Body of pancreas (tissue), 4 donors: ENCODE measurements at places on chromosomes 5 and 9. TPM values are rescaled to one million over a fixed set of nuclear protein-coding genes. Genes with fewer than 3 reads are reported as not detected.
A peak's percentile ranks its signal among the peaks of the same experiment; 100 is the strongest.

DNA sequence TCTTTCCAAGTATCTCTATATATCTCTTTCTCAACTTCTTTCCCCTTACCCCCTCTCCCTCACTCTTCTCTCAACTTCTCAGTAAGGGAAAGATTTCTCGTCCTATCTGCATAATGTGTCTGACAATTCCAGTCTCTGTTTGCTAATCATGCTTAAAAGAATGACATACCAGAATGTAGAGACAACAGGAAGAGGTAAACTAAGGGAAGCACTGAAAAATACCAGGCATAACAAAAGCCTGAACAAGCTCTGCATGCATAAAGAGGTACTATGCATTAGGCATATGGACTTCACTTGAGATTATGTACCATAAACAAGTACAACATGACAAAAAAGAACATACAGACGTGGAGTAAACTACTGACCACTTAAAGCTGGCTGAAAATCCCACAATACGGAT is 62.6 kb downstream of the SEMA5A start:
- DNase-seq, result no peak
- H3K27me3 ChIP-seq, result no peaks in the 10 kb centered on the region
- no peak overlapping the region for H3K27ac ChIP-seq
- H3K4me3 ChIP-seq, result no peak overlapping the region

Gene FBP2
- total RNA-seq, result 3.1 TPM

- no peak overlapping the region for H3K27ac ChIP-seq
- H3K4me3 ChIP-seq, result no peak overlapping the region
- no peaks in the 10 kb centered on the region for H3K4me1 ChIP-seq
- no peaks in the 10 kb centered on the region for H3K36me3 ChIP-seq
- no peak for DNase-seq
Measured at GRCh38 chr5:84265130-84265529, 119.5 kb downstream of the EDIL3 start.

Gene RORB
- total RNA-seq, result 0.78 TPM

Gene PDLIM7
- total RNA-seq, result 7.3 TPM

GRCh38 chr9:133981589-133981957 is 10.6 kb downstream of the VAV2 start:
- H3K36me3 ChIP-seq, result no peaks in the 10 kb centered on the region
- peak overlapping the region; percentile 93 for H3K27ac ChIP-seq
- peaks cover 84% of the 10 kb centered on the region for H3K4me1 ChIP-seq
- no peak overlapping the region for H3K4me3 ChIP-seq
- no peak for DNase-seq
- H3K27me3 ChIP-seq, result no peaks in the 10 kb centered on the region

Gene PCDHAC1
- total RNA-seq, result 4.0 TPM

Gene OR1J2
- not detected for total RNA-seq

- H3K4me1 ChIP-seq, result peaks cover 27% of the 10 kb centered on the region
- H3K27me3 ChIP-seq, result no peaks in the 10 kb centered on the region
- no peak for DNase-seq
- no peak overlapping the region for H3K27ac ChIP-seq
- H3K36me3 ChIP-seq, result no peaks in the 10 kb centered on the region
Measured at GRCh38 chr9:94805585-94805984, 79.1 kb downstream of the AOPEP start.

GRCh38 chr5:81726297-81726696 is 24.6 kb downstream of the SSBP2 start:
- DNase-seq, result no peak
- no peak overlapping the region for H3K4me3 ChIP-seq
- H3K27me3 ChIP-seq, result no peaks in the 10 kb centered on the region
- H3K27ac ChIP-seq, result no peak overlapping the region
- peaks cover 6% of the 10 kb centered on the region for H3K4me1 ChIP-seq

- H3K27me3 ChIP-seq, result no peaks in the 10 kb centered on the region
- H3K4me1 ChIP-seq, result no peaks in the 10 kb centered on the region
- no peak for DNase-seq
- no peaks in the 10 kb centered on the region for H3K36me3 ChIP-seq
- no peak overlapping the region for H3K4me3 ChIP-seq
- H3K27ac ChIP-seq, result no peak overlapping the region
Measured at GRCh38 chr5:67380431-67380830, 183.8 kb upstream of the CD180 start.

DNA sequence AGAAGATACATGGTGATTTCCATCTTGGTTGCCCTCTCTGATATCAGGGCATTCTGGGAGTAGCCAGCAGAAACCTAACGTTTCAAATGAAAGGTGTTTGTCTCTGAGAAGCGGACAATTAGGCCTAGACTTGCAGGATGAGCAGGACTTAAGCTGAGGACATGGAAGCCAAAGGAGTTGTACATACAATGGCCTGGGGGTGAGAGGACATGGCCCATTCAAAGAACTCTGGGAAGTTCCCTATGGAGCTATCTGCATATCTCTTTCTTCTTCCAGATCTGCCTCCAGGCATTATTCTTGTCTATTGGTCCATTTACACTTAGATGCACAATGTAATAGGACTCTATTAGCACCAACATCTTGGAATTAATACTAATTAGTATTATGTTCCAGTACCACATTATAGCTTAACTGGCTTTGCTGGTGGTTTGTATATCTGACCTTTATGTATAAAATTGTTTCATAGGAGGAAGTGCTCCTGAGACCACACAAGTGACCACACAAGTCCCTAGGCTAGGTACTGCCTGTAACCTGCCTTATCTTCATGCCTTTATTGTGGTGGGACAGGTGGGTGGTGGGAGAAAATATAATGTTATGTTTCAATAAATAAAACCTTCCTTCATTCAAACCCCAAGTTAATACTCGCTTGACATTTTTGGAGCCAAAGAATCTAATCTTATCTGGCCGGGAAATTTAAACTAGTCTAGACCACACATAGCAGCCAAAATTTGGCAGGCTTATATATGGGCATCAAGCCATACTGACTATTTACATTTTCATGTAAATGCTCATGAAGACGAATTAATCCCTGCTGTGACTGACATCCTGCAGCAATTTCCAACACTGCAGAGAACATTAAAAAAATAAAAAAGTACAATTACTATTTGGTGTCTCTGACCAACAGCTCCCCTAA is 52.1 kb upstream of the EQTN start:
- no peaks in the 10 kb centered on the region for H3K27me3 ChIP-seq
- no peak overlapping the region for H3K27ac ChIP-seq
- H3K4me1 ChIP-seq, result peaks cover 15% of the 10 kb centered on the region
- no peak overlapping the region for H3K4me3 ChIP-seq
- no peak for DNase-seq

DNA sequence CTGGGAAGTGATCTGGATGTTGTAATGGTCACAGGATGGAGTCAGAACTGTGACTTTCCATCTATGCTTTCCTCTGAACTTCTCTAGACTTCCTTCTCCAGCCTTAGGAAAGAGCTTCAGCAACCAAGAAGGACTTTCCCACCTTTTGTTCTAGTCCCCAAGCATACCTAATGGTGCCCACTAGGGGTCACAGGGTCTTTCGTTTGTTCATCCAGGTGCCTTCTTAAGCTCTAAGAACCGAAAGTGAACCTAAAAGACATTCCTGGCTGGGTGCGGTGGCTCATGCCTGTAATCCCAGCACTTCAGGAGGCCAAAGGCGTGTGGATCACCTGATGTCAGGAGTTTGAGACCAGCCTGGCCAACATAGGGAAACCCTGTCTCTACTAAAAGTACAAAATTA is 1.8 kb upstream of the WNT8A start:
- no peaks in the 10 kb centered on the region for H3K27me3 ChIP-seq
- DNase-seq, result no peak
- no peak overlapping the region for H3K27ac ChIP-seq
- no peak overlapping the region for H3K4me3 ChIP-seq
- H3K4me1 ChIP-seq, result no peaks in the 10 kb centered on the region

Gene PPP3R2
- total RNA-seq, result not detected

DNA sequence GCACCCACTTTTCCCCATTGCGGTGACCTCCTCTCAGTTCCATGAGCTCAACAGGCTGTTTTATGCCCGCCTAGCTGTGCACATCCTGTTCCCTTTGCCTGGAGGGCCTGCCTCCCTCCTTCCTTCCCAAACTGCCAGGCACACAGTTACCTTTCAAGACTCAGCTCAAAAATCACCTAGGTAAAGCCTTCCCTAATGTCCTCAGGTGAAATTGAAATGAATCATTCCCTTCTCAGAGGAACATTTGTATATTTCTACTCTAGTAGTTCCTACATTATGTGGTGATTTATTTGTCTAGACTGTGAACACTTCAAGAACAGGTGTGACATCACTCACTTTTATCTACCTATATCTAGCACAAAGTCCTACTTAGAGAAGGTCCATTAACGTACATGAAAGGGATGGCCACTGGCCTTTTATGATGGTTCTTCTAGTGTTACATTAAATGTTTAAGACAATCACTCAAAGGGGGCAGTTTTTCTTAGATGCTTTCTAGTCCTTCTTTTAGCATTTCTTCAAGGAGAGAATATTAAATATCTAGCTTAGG is 103.5 kb upstream of the EQTN start:
- H3K27ac ChIP-seq, result no peak overlapping the region
- DNase-seq, result no peak
- H3K27me3 ChIP-seq, result no peaks in the 10 kb centered on the region
- H3K4me3 ChIP-seq, result no peak overlapping the region

DNA sequence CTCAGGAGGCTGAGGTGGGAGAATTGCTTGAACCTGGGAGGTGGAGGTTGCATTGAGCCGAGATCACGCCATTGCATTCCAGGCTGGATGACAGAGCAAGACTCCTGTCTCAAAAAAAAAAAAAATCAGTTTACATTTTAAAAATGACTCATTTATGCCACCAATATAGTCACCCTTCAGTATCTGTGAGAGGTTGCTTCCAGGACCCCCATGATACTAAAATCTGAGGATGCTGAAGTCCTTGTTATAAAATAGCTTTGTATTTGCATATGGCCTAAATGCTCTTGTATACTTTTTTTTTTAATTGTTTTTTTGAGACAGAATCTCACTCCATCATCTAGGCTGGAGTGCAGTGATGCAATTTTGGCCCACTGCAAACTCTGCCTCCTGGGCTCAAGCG is 5.8 kb downstream of the OCLN start:
- H3K4me3 ChIP-seq, result no peak overlapping the region
- DNase-seq, result no peak
- H3K36me3 ChIP-seq, result no peaks in the 10 kb centered on the region
- peaks cover 85% of the 10 kb centered on the region for H3K4me1 ChIP-seq

DNA sequence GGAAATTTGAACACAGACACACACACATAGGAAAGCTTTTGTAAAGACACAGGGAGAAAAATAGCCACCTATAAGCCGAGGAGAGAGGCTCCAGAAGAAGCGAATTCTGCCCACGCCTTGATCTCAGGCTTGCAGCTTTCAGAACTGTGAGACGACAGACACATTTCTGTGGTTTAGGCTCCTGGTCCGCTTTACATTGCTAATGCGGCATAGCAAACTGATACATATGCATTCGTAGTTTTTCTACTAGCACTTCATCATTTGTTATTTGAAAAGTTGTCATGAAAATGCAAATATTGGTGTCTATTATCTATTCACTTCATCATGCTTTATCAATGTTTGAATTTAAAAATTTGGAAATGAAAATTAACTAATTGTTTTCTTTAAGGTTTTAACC is 674.9 kb downstream of the SEMA5A start:
- no peak overlapping the region for H3K27ac ChIP-seq
- no peak overlapping the region for H3K4me3 ChIP-seq
- H3K27me3 ChIP-seq, result no peaks in the 10 kb centered on the region
- no peaks in the 10 kb centered on the region for H3K4me1 ChIP-seq
- no peak for DNase-seq

Gene AGXT2
- not detected for total RNA-seq

DNA sequence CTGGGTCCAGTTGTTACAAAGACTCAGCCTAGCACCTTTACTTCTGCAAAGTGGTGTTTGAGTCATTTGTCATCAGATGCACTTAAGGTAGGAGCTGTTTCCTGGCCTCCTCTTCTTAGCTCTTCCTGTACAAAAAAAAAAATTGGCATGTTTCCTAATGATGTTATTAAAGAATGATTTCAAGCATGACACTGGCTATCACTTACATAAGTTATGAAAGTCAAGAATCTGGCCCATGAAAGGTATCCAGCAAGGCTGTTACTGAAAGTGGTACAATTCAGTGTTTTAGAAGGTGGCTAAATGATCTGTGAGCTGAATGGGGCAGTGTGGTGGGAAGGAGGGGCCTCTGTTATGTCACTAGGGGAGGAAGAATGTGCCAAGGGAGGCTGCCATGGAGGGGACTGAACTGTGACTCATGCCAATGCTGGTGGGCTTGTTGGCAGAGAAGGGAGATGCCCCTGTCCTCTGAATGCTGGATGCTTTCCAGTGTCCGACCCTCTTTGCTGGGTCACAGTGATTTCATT is 175.1 kb upstream of the MAP1B start:
- H3K27me3 ChIP-seq, result no peaks in the 10 kb centered on the region
- H3K4me3 ChIP-seq, result no peak overlapping the region
- DNase-seq, result peak; percentile 18

DNA sequence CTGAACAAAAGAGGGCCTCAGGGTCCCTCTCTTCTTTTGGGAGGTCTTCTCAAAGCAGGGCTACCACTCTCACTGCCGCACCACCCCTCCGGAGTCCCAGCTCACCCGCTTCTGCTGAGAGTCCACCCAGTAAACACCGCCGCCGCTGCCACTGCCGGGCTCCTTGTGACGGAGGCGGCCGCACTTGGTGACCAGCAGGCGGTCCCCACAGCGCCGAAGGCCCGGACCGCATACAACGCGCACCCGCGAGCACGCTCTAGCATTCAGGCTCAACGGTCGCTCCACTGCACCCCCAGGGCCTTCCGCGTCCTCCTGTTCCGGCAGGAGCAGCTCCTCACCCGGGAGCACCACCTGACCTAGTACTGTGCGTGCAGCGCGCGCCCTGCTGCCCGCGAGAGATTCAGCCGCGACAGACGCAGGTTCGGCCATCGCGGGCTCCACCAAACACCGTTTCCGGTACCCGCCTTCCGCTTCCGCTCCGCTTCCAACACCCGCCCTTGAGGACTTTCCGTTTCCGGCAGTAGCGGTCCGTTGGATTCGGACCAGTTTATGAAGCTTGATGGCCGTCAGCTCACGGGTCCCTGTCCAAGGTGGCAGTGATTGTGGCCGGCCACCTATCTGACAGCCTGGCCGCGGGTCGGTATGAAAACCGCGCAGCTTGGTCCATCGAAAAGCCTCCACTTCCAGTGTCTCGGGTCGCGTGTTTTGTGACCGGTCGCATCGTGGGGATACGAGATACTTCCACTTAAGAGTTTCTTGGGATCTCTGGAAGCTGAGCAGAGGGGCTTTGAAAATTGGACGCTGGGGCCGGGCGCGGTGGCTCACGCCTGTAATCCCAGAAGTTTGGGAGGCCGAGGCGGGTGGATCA is at the start of gene EXOSC3:
Gene EXOSC3, minus strand, starts transcription at position 449 of the 868 bp plus-strand sequence. Its CDS starts 20 bp downstream, at position 429.
- H3K4me3 ChIP-seq, result peak within 1 kb of the TSS; percentile 85
- H3K27ac ChIP-seq, result peak within 1 kb of the TSS; percentile 76
- no peaks in the 10 kb centered on the region for H3K27me3 ChIP-seq

- no peak for DNase-seq
- no peaks in the 10 kb centered on the region for H3K36me3 ChIP-seq
- no peaks in the 10 kb centered on the region for H3K27me3 ChIP-seq
- no peaks in the 10 kb centered on the region for H3K4me1 ChIP-seq
Measured at GRCh38 chr5:149824120-149824519, 94.0 kb downstream of the PPARGC1B start.

DNA sequence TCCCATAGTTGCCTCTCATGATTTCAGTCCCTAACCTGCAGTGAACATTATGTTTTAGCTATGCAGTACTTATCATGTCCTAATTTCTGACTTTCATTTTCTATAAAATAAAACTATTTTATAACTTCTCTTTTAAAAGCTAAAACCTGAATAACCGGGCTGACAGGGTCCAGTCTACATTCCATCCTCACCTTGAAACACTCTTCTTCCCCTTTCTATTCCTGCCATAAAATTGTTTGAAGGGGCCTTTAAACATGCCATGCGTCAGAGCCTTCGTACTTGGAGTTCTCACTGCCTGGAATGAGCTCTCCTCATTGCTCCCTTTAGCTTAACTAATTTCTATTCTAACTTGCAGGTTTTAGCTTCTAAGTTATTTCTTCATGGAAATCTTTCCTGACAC is 143.0 kb upstream of the PRLR start:
- no peaks in the 10 kb centered on the region for H3K36me3 ChIP-seq
- H3K4me1 ChIP-seq, result peaks cover 30% of the 10 kb centered on the region
- DNase-seq, result no peak
- no peak overlapping the region for H3K27ac ChIP-seq
